ENCODE measurements at places on chromosomes 1 and 21.

DNA sequence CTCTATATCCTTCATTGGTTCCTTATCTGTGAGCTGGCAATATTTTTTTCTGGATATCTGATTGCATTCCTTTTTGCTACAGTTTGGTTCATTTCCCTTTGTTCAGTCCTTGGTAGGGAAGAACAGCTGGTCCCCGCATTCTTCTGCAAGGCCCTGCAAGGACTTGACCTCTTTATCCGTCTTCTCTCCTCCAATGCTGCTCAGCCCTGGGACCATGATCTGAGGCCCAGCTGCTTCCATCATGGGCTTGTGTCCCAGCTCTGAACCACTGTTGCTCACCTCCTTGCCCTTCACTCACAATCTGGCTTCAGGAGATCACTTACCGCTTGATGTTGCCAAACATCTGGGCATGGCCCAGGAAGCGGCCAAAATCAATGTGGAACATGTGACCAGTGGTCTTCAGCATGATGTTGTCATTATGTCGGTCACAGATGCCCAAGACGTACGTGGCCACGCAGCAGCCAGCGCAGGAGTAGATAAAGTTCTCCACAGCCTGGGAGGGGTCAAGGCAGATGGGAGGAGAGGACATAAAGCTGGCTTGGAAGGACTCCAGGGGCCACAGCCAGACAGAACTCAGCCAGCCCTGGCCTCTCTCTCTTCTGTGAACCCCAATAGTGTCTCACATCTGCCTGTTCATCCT is 22.6 kb upstream of the PPP1R15B start:
- DNase-seq: no peak

GRCh38 chr1:11214698-11215380 is 25.7 kb downstream of the ANGPTL7 start:
- no peak for DNase-seq

DNA sequence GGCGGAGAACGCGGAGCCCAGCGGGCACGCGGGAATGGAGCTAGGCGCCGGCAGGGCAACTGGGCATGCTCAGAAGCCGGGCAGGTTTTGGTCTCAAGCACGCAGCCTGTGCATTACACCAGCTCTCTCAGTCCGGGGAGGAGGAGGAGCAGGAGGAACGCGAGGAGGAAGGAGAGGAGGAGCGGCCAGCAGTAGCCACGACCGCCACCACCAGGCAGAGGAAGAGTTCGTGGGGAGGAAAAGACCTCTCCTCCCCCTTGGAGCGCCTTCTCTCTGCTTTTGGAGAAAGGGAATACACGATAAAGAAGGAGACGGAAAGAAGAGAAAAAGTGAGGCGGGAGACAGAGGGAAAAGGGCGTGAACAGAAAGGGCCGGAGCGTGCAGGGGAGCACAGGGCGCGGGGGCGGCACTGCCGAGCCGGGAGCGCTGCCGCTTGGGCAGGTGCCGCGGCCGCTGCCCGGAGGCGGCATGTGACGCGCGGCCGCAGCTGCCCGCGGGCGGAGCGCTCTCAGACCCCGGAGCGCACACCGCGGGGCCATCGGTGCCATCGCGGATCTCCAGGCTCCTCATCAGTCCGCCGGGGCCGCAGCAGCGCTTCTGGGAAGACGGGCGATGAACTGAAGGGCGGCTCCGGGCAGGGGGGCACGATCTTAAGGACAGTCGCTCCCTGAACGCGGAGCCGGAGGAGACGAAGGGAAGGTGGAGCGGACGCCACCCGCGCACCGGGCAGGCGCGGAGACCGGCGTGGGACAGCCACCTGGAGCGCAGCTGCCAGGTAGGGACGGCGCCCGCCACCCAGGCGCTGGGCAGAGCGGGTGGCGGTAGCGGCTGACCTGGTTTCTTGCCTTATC is at the start of gene CHRM3:
CHRM3 (plus strand) TSS at position 116 of the 851 bp plus-strand sequence. CDS start 520,884 bp downstream, outside the sequence.
- DNase-seq: no peak

- no peak for DNase-seq
Measured at GRCh38 chr1:55141295-55141893, 73.8 kb downstream of the USP24 start.

DNA sequence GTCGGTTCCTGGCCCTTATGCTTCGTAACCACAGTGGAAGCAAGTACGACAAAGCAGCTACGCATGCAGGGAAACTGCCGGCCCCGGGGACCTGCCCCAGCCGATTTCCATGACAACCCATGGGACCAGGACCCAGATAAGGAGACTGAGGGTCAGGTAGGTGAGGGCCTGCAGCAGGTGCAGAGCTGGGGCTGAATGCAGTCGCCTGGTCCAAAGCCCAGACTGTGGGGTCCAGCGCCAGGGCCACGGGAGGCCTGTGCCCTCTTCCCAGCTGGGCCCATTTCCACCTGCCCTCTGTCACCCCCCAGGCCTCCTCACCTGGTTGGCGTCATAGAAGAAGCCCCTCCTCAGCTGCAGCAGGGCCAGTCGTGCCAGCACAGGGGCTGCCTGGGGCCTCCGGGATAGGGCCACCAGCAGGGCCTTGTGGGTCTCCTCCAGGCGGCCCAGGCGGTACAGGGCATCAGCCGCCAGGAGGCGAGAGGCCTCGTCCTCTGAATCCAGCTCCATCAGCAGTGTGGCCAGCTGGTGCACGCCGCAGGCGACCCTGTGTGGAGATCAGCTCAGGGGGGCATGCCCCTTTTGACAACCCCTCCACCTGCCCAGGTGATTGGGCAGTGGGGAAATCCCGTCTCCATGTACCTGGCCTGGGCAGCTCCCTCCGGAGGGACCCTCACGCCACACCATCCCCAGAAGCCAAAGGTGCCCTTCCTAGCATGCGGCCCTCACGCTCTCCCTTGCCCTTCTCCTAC is 14.2 kb downstream of the TTC34 start:
- no peak for DNase-seq

GRCh38 chr1:230423951-230424350 is 2.2 kb downstream of the PGBD5 start:
- DNase-seq: peak; percentile 2

GRCh38 chr1:237045278-237046016 is 3.5 kb downstream of the RYR2 start:
- DNase-seq: no peak

GRCh38 chr1:109482791-109483671 is 674 bp upstream of the ATXN7L2 start:
- DNase-seq: no peak

DNA sequence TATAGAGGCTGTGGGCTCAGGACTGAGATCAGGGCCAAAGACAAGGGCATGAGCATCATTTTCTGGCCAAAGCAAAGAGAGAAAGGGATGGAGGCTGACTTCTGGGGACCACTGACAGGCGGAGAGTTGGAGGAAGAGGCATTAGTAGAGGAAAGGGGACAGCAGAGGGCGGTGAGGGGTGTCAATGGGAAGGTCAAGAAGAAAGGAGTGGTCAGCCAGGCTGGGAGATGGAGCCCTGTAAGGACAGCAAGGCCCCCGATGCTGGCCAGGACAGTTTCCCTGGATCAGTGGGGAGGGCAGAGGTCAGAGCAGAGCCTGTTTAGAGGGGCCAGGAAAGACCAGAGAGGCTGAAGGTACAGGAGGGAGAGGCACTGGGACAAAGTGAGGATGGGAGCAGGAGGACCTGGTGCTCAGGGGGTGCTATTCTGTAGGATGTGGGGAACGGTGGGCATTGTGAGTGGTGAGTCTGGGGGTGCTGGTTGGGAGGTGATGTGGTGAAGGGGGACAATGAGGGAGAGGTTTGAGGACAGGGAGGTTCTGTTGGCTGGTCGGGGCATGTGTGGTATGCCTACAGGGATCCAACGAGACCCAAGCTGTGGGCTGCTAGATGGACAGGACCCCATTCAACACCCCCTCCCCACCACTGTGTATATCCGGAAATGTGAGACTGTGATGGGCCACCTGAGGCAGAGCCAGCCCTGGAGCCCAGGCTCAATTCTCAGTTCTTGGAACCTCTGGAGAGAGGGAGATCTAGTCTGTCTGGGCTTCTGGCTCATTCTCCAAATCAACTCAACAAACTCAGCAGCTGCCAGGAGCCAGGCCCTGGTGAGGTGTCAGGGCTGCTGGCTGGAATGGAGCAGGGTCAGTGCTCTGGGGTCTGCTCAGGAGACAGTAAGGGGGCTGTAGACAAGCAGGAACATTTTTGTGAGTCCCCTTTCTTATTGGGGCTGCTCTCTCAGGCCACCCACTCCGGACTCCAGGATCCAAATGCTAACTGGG is 1.4 kb upstream of the FAM151A start:
- DNase-seq: peak; percentile 56

GRCh38 chr1:38003261-38004250 is 1.8 kb downstream of the FHL3 start:
- no peak for DNase-seq

- DNase-seq: no peak
Measured at GRCh38 chr1:238621405-238621804, 730.7 kb upstream of the ZP4 start.

GRCh38 chr1:183002797-183003196 is 20.4 kb upstream of the LAMC1 start:
- DNase-seq: no peak

DNA sequence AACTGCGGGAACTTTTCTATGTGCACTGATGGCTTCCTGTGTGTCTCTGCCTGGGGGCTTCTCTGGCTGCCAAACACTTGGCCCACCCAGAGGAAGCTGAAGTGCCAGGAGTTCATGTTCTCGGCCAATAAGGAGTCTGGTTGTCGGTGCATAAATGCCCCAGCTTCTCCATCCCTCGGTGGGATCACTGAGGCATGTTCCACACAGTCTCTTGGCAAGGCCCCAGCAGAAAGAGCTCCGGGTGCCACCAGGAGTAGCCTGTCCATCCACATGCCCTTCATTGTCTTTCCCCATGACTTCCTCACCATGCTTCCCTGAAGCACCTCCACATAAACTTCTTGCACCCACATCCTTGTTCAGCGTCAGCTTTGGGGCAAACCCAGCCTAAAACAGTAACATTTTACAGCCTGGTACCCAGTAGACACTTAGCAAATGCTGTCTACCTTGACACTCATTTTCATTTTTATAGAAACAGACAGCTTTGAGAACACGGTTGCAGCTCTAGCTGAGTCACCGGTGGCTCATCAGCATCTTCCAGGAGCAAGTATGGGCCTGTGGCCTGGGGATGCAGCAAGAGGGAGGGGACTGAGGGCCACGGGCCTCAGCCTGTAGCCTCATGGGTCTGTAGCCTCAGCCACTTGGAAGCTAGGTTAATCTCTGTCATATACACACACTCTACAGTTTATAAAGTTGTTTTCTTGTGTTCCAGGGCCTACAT is 14.8 kb upstream of the CDCP2 start:
- no peak for DNase-seq

- no peak for DNase-seq
Measured at GRCh38 chr1:28509705-28510272, 3.9 kb downstream of the RCC1 start.

DNA sequence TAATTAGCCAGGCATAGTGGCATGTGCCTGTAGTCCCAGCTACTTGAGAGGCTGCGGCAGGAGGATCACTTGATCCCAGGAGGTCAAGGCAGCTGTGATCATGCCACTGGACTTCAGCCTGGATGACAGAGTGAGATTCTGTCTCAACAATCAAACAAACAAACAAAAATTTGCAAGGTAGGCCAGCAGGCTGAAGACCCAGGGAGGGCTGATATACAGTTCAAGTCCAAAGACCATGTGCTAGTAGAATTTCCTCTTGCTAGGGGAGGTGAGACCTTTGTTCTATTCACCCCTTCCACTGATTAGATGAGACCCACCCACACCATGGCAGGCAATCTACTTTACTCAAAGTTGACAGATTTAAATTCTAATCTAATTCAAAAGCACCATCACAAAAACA is 31.2 kb upstream of the CNN3 start:
- no peak for DNase-seq

DNA sequence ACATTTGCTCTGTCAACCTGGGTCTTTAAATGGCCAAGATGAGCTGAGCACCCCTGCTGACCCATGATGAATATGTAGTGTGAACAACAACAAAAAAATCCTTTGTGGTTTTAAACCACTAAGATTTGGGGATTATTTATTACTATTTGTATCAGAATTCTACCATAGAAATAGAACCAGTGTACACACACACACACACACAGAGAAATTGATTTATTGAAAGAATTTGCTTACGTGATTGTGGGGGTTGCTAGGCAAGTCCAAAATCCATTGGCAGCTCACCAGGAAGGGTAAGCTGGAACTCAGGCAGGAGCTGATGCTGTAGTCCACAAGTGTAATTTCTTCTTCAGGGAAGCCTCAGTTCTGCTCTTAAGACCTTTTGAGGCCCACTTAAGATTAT is 82.5 kb upstream of the MAP1LC3C start:
- DNase-seq: no peak

DNA sequence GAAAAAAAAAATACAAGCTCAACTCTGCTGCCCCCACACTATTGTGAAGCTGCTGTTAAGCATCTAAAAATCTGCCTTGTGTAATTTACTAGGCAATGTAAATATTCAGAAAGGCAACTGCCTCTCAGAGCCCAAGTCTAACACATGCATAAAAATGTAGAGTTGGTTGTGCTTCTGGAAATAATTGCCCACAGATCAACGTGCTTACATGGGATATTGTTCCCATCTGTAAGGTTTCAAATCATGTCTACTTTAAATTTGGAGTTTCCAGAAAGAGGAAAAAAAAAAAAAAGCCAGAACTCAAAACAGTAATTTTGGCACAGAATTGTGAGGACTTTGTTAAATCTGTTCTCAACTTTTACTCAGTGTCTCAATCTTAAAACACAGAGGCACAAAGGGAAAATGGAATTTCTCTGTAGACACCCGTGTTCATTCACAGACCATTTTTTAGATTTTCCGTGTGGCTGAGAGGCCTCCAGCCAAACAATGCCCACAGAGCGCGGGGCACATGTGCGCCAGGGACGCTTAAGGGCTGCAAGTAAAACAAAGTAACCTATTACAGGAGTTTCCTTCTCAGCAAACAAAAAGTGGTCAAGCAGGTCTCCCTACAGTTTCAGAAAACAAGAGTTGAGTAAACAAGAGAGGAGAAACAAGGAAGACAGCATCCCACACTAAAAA is 115.5 kb downstream of the RERE start:
- no peak for DNase-seq

DNA sequence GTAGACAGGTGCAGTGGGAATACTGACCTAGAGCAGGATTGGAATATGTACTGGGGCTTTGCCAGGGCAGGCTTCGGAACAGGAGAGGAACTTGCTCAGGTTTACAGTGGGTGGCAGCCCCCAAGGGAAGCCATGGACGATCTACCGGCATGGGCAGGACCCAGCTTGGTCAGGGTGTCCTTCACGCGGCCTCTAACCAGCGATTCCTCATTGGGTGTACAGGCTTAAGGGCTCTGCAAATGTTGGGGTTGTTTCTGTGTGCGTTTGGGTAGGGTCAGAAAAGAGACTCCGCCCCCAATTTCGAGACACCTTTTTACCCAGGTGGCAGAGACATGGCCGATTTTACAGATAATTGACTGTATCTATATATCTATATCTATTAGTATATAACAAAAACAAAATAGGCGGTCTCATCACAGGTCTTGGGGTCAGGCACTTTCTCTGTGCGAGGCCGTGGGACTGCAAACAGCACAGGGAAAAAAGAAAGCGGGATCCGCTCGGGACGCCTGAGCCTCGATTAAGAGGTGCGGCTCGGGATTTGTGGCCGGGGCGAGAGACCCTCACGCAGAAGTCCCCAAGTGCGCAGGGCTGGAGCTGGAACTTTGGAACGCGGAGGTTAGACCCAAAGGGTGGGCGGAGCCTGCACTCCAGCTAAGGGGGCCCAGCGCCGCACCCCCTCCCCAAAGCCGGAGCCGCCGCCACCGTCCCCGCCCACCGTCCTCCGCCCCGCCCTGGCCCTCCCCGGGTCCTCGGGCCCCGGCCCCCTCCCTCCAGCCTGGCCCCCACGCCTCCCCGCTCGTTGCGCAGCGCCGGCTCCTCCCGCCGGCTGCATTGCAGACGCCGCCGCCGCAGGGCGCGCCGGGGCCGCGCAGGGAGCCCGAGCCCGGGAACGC is 67.5 kb upstream of the VAMP3 start:
- DNase-seq: no peak
